ENCODE measurements at places on chromosomes 4 and X.
A peak's percentile ranks its signal among the peaks of the same experiment; 100 is the strongest.

DNA sequence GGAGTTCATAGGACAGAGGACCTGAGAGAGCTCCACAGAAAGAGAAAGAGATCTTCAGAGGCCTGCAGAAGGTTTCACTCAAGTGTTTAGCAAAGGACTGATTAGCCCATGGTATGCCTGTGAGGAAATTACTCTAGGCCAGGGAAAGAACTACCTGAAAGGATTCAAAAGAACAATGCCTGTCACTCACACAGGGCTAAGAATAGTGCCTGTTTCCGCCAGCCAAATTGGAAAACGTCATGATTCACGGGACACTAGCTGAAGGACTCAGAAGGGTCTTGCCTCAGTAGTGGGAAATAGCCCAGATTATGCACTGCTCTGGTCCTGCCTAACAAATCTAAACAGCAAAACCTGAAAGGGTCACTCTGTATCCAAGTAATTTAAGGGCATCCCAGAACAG, 21.1 kb downstream of the SYTL4 start:
- DNase-seq: no peak

GRCh38 chrX:124540474-124540873, 194.1 kb downstream of the SH2D1A start:
- DNase-seq: no peak

DNA sequence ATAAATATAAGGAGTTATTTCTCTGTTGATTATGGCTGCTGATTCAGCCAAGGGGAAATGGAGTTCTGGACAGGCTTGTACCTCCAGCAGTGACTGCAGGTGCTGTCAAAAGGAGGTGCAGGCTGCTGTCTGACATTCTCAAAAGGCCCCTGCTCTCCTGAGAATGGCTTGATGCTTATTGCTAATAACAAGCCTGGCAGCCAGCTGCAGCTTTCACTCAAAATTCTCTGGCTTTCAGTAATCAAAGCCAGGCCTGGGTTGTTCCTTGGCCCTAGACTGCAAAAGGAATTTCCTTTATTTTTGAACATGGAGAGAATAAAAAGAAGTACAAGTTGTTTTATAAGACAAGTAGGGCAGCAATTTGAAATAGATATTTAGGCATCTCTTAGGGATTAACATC, 575.9 kb downstream of the MID1IP1 start:
- no peak for DNase-seq

DNA sequence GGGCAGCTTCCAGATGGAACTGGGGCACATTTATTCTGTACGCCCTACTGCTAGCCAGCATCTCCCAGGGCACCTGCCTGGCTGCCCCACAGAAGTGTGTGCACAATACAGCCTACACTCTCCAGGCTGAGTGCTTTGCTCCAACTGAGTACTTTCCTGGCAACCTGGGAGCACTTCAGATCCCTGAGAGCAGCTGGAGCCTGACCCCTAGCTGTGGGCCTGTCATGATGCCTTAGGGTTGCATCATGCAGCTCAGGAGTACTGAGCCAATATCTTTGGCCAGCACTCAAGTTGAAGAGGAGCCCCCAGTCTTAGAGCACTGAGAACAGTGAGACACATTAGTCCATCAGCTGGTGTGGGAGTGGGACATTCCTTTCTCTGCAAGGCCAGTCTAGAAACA, 321.9 kb downstream of the CFAP47 start:
- DNase-seq: no peak

- DNase-seq: no peak
These were observed 26.1 kb upstream of the EREG start for GRCh38 chr4:74338792-74339333.

- no peak for DNase-seq
These were observed 503.0 kb downstream of the PDHA2 start for GRCh38 chr4:96342790-96343455.

DNA sequence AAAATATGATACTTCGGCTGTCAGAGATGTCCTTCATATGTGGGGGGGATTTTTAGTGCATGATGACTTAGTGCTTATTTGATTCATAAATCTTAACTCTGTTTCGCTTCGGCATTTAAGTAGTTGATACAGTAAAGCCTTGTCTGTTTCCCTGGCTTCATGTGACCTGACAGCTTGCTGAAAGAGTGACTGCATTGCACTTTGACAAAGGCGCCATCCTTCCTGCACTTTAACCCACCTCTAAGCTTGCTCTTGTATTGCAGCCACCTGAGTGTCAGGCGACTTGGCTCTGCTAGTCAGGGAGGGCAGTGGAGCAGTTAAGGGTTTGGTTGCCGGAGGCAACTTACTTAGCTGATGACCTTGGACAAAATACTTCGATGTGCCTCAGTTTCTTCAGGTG, 65.5 kb downstream of the PTTG2 start:
- DNase-seq: no peak

DNA sequence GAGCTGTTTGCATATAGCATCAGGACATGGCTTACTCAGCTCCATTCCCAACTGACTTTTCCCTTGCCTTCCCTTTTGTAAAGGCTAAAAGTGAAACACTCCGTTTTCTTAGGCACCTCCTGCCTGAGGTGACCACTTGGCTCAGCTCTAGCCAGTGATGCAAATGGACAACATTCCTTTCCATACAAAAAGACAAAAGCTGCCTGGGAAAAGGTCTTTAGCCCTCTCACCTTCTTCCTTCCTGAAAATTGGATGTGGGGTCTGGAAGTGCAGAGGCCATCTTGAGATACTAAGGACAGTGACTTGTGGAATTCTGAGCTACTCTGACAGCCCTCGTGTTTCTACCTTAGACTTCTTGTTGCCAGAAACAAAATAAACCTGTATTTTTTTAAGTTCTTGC, 27.7 kb upstream of the SFRP2 start:
- no peak for DNase-seq

GRCh38 chr4:15682242-15683142, 865 bp downstream of the FAM200B start:
- peak; percentile 27 for DNase-seq

- no peak for DNase-seq
These were observed 8.0 kb downstream of the SHOX start for GRCh38 chrX:638482-639131.

Measured in ELR (cell line).